ENCODE measurements at places on chromosomes 12 and 14.

GRCh38 chr14:60178820-60179219, 13.6 kb upstream of the DHRS7 start:
- DNase-seq: no peak

DNA sequence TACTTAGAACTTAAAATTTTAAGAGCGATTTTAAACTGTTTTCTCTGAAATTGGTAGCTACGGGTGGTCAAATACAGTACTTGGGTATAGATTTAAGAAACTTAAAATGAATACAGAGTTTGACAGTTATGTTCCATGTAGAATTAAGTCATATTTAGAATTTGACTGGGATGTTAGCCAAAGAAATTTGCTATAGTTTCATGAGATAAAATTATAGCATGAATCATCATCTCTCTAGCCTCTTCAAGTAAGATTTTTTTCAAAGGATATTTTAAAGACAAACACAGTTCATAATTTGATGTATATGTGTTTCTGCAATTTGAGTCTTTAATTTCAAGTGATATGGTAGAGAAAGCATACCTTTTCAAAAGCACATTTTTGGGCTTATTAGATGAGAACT, 41.0 kb downstream of the ZCRB1 start:
- DNase-seq: no peak

DNA sequence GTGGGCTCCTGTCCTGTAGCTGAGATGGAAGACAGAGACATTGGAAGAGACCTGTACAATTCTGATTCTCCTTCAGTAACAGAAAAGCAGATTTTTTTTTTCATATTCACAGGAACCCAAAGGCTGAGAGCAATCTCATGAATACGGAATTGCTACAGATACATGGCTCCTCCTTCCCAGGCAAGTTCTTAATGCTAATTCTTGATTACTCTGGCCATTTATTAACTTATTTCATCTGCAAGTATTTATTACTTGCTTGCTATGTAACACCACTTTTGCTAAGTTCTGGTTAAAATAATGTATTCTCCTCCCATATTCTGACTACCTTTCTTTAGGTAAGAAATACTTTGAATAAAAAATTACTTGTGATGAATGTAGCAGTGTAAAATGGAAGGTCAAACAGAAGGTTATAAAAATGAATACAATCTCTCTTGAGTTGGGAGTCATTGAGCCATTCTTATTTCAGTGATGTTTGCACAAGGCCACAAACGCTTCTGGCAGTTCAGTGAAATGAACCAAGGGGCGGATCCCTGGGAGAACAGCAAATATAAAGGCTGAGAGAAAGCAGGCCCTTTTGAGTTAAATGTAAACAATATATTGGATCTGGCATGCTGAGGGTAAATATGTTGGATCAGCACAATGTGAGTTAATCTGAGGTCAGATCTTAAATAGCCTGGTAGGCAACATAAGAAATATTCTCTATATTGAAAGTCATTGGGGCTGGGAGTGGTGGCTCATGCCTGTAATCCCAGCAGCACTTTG, 37.6 kb downstream of the MUCL1 start:
- DNase-seq: no peak

GRCh38 chr12:21818627-21819026, 44.1 kb upstream of the KCNJ8 start:
- no peak for DNase-seq

DNA sequence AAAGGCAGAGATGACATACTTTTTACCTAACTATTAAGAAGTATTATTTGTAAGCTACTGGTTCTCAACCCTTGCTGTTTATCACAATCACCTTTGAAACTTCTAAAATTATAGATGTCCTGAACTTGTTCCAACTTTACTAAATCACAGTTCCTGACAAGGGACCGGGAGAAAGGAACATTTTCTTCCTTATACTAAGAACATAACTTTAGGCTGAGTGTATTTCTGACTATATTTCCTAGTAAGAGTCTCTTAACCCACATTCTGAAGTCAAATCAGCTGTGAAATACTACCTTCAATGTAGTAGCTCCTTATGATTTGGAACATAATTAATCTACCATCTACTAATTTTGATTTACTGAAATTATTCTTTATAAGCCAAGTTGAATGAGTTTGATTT, 80.2 kb downstream of the BAZ1A start:
- DNase-seq: no peak

DNA sequence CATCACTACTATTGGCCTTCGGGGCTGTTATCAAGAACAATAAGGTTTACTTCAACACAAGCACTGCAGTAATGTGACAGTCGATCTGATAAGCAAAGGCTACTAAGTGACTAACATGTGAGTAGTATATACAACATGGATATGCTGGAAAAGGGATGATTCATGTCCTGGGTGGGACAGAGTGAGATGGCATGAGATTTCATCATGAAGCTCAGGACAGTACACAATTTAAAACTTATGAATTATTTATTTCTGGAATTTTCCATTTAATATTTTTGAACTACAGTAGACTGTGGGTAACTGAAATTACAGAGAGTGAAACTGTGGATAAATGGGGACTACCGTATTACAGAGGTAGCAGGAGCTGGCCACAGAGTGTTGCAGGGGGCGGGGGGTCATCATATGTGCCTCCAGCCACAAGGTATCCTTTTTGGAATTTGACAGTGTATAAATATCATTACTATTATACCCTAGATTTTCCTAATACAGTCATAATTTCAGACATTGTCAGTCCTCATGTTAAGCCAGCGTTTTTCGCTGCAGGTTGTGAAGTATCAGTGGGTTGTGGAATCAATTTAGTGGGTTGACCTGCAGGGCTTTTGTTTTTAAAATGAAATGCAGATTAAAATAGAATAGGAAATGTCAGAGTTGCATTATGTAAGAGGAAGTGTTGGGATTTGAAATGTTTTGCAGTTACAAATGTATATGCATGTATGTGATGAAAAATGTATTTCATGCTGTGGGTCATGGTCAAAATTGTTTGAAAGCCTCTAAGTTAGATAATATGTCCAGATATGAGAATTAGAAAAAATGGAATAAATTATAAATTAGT, 148.0 kb upstream of the NUDT4 start:
- DNase-seq: no peak

- DNase-seq: no peak
Observed at GRCh38 chr12:50344775-50345174, 51.6 kb downstream of the FAM186A start.

GRCh38 chr14:74683406-74683805, 29.5 kb downstream of the AREL1 start:
- DNase-seq: no peak

GRCh38 chr14:73262427-73263183, 25.3 kb downstream of the PAPLN start:
- DNase-seq: no peak

GRCh38 chr12:12744546-12745305, 27.6 kb downstream of the CDKN1B start:
- DNase-seq: no peak

DNA sequence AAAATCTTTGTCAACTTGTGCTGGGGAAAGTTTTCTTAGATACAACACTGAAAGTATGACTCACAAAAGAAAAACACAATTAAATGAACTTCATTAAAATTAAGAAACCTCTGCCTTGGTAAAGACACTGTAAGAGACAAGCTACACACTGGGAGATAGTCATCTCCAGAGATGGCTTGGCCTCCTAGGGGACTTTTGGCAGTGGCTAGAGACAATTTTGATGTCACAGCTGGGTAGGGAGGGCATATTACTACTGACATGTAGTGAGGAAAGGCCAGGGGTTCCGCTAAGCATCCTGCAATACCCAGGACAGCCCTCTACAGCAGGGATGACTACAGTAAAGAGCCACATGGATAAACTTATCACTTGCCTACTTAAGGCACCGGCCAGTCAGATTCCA, 8.7 kb upstream of the RNASE4 start:
- no peak for DNase-seq

- DNase-seq: no peak
Observed at GRCh38 chr12:78226763-78227162, 396.1 kb downstream of the NAV3 start.

- no peak for DNase-seq
Observed at GRCh38 chr12:130504110-130504839, 166.6 kb downstream of the PIWIL1 start.

- DNase-seq: no peak
Observed at GRCh38 chr12:68455691-68456345, 123.7 kb upstream of the MDM1 start.
